ENCODE measurements at places on chromosomes 7 and 10.

DNA sequence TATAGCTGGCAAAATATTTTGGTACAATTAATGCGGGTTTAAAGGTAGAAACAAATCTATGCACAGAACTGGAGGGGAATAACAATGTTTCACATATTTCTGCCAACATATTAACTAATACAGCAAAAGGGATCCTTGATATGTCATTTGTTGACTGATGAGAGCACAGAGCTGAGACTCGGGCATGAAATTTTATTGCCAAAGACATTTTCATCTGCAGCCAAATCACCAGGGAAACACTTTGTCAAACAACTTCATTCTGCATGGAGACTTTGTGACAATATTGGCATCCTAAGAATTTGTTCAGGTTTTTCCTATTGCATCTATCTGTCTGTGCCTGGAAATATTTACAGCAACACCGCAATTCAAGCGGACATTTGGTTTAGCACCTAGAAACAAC, 117.8 kb upstream of the C1QL3 start:
- no peak for DNase-seq

DNA sequence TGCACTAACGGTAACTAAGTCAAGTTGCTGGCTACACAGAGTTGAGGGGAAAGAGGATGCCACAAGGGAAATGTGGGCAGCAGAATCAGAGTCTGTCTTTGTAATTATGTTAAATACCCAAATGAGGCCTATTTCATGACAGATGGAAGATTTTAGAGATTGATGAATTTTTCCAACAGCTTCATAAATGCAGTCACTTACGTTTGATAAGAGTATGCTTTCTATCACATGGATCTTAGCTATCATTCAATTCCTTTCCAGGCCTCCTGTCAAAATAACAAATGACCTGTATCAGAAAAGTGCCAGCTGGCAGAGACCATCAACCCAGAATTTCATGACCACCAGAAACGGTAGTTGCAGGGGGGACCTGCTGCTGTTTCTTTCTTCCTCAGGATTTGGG, 148.4 kb upstream of the PLPP4 start:
- no peak for DNase-seq

- no peak for DNase-seq
Measured at GRCh38 chr7:102205915-102206314, 80.8 kb upstream of the SH2B2 start.

DNA sequence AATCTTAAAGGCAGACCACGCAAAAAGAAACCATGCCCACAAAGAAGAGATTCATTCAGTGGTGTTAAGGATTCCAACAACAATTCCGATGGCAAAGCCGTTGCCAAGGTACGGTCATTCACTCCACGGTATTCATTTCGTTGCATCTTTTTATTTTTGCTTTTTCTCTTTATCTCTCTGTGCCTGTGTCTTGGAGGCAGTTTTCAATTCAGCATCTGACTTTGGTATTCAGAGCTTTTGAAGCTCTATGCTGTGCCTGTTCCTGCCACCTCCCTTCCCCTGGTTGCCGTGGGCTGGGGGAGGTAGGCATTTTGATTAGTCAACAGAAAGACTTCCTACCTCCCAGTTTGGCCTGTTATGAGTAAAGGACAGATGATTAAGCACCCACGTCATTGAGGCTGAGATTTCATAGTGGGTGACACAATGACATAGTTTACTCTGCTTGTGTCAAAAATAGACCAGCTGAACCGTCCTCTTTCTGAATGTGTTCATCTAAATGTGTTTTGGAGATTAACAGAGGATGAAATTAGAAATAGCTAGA, 149.5 kb downstream of the ARID5B start:
- DNase-seq: no peak

DNA sequence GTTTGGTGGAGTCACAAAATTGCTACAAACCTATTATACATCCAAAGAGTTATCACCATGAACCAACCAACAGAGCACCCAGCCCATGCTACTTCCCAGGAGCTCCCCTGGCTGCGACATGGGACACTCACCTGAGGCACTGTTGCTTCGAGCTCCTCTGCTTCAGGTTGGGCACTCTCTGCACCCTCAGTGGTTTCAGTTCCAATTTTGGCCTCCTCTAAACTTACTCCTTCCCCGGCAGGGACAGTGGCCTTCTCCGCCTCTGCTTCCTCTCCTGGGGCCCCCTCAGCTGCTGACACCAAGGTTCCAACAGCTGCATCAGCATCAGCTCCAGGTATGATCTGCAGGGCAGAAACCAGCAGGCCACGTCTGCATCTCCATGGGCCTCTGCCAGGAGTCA, 120.4 kb upstream of the TARP start:
- no peak for DNase-seq

GRCh38 chr10:299512-299911, 164.3 kb downstream of the ZMYND11 start:
- DNase-seq: no peak

- DNase-seq: peak; percentile 6
Measured at GRCh38 chr10:30825022-30825421, 195.5 kb upstream of the LYZL2 start.

DNA sequence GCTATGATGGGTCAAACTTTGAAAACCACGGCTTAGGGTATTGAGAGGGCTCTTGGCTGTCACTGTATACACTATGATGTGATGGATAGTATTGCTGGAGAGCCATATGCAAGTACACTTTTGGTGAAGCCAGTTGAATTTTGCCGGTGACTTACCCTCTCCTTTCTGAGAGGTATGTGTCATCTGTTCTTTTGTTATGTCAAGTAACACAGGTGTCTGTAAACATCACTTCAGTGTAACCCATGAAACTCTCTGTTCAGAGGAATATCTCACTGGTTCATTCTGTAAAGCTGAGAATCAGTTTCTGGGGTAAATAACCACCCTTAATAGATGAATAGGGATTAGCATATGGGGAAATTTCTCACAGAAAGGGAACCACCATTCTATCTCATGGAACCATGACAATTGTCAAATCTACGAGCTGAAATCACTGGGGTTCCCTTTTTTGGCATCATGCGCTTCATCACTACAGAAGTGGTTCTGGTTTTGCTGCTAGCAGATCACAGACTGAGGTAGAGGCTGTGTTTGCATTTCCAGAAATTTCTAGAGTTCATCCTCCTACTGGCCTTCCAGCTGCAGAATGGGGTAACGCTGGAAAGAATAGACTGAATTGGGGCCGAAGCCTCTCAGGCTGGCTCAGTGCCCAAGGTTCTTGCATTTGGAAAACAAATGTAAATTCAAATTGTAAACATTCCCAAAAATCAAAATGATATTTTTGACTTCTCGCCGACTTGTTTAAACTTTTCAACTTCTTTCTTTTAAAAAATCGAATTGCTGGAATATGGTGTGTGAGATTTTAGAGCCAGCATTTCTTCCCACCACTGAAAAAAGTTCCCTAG, 83.3 kb upstream of the CREB5 start:
- DNase-seq: no peak

GRCh38 chr7:100691676-100692577, 2.1 kb downstream of the GIGYF1 start:
- peak; percentile 83 for DNase-seq

- no peak for DNase-seq
Measured at GRCh38 chr10:22699976-22700375, 14.4 kb downstream of the PIP4K2A start.

- DNase-seq: no peak
Measured at GRCh38 chr10:107994621-107995270, 830.2 kb upstream of the SORCS1 start.

GRCh38 chr7:80536426-80536825, 24.6 kb upstream of the GNAT3 start:
- no peak for DNase-seq

- DNase-seq: no peak
Measured at GRCh38 chr7:41731493-41732435, 28.9 kb upstream of the INHBA start.

DNA sequence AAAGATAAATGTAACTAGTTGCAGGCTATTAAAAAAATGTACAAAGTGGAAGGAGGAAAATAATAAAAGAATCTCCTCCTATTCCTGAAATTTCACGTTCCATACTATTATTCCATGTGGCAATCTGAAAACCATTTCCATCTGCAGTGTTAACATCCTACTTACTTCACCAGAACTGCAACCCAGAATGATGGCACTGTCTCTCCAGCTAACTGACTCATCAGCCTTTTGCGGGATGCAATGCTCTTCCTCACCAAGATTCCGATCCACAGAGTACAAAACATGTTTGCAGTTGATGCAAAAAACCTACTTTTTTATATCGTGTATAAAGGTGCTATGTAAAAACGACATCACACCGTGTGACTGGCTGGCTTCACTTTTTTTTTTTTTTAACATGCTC, 50.8 kb downstream of the ESYT2 start:
- DNase-seq: no peak

GRCh38 chr7:108079276-108079647, 50.9 kb downstream of the LAMB4 start:
- no peak for DNase-seq

DNA sequence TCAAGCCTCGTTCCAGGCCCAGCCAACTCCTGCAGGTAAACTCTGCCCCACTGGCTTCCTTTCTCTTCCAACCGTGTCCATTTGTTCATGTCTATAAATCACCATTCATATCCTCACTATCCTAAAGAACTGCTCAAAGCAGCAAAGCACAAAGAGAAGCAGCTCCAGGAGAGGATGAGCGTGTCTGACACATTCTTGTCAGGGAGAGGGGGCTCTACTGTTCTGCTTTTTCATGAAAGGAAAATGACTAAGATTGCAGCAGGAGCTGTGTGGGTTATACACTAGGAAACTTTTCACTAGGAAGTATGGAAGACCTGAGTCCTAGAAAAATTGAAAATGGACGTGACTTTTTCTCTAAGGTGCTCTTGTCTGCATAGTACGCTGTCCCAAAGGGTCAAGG, 16.7 kb downstream of the AGFG2 start:
- DNase-seq: no peak
